ENCODE measurements at places on chromosomes 4 and X.

GRCh38 chrX:76987381-76987780 lies 459.8 kb upstream of the FGF16 start:
- no peak for DNase-seq

- no peak for DNase-seq
Observed at GRCh38 chr4:123096038-123096437, 173.6 kb upstream of the NUDT6 start.

DNA sequence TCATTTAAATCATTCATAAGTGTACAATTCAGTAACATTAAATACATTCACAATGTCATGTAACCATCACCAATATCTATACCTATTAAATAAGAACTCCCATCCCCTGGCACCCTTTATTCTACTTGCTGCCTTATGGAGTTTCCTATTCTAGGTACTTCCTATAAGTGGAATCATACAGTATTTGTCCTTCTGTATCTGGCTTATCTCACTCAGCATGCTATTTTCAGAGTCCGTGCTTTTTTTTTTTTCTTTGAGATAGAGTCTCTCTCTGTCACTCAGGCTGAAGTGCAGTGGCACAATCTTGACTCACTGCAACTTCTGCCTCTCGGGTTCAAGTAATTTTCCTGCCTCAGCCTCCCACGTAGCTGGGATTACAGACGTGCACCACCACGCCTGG lies 67.9 kb upstream of the STOX2 start:
- no peak for DNase-seq

GRCh38 chrX:133796282-133796681 lies 189.1 kb downstream of the GPC3 start:
- DNase-seq = no peak

DNA sequence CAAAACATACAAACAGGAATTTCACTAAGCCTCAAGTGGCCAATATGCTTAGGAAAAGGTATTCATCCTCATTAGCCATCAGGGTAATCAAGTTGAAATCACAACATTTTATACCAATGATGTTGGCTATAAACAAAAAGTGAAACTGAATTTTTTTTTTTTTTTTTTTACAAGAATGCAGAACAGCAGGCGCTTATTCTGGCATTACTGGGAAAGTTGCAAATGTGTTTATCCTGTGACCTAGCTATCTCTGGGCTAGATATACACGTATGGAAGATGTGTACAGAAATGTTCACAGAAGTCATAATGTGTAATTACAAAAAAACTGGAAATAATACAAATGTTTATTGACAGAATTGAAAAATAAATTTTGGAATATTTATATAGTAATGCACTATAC lies 1430.4 kb upstream of the TENM3 start:
- no peak for DNase-seq

DNA sequence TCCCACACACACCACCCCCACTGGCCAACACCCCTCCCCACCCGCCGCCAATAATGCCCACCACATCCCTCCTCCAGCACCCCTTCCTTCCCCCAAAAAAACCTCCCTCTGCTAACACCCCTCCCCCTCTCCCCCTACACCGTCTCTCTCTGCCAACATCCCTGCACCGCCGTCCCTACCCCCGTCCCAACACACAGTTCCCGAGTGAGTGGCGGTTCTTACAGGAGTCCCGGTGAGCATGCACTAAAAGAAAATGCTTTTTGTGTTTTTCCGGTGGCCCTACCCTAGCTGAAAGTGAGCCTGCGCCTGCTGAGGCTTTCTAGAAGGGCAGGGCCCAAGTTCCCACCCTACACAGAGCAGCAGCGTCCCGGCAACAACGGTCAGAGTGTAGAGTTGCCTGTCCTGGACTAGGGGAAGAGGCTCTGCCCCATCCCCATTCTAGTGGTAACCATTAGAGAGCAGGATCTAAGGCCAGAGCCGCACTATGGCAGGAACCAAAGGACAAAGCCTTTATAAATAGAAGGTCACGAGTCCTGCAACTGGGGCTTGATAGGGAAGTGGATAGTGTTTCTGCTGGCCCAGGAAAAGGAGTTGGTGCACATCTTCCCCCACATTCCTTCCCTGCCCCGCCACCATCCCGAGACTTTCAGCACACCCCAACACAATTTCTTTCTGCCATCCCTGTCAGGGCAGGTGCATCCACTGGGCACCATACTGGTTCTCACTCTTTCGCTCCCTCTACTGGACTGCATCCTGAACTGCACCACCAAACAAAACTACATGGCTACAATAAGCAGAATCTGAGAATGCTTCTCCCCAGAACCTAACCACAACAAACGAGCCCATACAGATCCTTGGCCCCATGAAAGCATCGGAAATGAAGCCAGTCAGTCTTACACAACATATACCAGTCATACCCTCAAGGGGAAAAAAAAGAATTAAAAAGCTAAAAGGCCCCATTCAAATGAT lies 78.1 kb upstream of the PAGE3 start:
- no peak for DNase-seq

DNA sequence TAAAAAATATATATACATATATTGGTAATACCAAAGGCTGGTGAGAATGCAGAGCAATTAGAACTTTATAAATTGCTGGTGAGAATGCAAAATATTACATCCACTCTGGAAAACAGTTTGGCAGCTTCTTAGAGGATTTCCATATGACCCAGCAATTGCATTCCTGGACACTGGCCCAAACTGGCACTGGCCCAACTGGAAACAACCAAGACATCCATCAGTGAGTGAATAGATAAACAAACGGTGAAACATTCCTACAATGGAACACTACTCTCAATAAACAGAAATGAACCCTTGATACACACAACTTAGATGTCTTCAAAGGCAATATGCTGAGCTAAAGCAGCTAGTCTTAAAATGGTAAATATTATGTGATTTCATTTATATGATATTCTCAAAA lies 524.2 kb downstream of the IQCM start:
- no peak for DNase-seq

GRCh38 chrX:118534716-118535493 lies 39.3 kb downstream of the DOCK11 start:
- no peak for DNase-seq

DNA sequence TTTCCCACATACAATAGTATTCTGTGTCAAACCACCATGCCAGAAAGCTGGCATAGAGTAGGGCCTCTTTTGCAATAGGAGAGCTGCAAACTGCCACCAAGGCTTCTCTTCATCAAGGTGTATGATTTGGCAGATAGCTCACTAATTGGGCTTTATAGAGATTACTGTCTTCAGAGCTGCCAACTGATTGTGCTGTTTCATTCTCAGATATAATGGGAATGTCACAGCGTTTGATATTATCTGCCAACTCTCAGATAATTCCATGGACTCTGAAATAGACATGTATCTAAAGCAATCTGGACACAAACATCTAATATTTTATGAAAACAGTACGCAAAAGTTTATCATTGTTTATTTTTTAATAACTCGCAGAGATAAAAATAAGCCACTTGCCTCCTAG lies 1289.1 kb downstream of the STIM2 start:
- no peak for DNase-seq

DNA sequence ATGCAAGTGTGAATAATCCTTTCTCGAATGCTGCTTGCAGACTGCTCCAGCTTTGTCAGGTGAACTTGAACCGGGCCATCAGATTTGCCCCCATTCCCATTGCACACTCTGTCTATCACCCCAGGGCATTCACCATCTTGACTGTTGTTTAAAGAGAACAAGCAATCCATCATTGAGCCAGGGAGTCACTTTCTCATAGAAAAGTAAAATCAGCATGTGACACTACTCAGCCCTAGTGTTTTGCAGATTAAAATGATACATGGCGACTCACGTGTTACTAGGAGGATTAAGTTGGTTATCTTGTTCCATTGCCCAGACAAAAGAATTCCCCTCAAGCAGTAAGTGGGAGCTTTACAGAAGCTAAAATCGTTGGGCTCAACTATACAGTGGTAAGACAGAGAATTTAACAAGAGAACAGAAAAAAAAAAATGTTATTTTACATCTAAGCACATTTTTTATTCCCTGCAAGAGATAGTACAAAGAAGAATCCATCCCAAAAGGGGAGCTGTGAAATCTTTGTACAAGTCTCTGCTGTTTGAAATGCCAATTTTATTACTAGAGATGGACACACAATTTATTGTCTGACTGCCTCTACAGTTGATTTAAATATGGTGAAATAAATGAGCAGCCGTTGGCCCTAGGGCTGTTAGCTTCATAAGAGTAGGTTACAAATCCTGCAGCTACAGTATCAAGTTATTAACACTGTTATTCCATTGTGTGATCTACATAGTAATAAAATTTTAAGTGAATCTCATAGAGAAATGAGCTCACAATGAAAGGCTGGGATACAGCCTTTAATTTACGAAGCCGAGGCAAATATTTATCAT lies 67.5 kb downstream of the NEUROG2 start:
- no peak for DNase-seq

Data from NCI-H2081 treated with DMSO at 0.1 percent for 48 hours (cell line).